ENCODE measurements at places on chromosomes 4 and X.

- no peak for DNase-seq
These were observed 978.3 kb upstream of the GRID2 start for GRCh38 chr4:91325495-91325894.

- DNase-seq, result no peak
These were observed 118.7 kb downstream of the KLHL8 start for GRCh38 chr4:87101543-87102199.

GRCh38 chr4:37864786-37865185 is 26.1 kb upstream of the TBC1D1 start:
- no peak for DNase-seq

DNA sequence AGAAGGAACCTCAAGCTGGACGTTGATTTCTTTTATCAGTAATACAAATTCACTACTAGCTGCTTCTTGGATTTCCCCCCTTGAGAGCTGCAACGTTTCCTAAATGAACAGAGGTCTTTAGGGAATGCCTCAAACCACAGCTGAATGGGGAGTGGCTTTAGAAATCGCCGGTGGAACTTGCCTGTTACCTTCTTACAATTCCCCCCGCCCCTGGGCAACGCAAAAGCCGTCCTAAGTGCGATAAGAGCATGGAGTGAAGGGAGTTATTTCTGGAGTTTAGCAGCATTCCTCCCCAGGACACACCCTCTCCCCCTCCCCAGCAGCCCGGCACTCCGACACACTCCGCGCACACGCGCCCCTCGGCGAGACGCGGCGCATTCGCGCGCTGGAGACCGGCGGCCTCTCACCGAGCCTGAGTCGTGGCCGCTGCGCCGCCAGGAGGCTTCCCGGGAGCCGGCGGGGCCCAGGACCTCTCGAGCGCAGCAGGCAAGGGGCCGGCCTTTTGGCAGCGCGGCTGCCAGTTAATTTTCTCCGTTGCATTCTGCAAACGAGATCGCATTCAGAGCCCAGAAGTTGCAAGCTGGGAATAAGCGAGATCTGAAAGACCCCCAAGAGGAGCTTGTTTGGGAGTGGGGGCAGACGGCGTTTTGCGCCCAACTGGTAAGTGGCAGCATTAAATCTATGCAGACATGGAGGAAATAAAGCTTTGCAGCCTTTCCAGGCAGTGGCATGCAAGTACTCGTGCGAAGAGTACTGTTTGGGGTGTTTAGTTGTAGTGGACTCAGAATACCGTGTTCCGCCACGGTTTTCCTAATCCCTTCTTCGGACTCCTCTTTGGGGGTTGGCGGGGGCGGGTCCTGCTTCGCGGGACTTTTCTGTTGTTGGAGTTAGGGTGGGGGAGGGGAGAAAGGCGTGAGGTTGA is 134.7 kb downstream of the PALLD start:
- no peak for DNase-seq

GRCh38 chr4:7077371-7077770 is 9.5 kb upstream of the GRPEL1 start:
- DNase-seq, result no peak

DNA sequence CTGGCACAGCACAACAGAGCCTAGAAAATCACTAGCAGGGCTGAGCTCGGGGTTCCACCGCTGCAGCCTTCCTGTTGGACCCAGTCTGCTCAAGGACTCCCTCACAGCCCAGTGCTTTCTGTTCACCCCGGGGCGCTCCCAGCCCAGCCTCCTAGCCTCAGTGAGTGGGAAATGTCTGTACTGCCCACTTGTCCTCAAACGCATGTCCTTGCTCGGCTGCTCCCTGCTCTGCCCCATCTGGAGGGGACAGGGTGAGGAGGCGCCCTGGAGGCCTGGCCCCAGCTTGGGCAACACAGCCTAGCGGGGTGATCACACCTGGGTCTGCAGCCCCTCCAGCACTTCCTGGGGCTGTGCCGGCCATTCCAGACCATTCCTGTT is 11.9 kb upstream of the CCNQ start:
- DNase-seq, result no peak

DNA sequence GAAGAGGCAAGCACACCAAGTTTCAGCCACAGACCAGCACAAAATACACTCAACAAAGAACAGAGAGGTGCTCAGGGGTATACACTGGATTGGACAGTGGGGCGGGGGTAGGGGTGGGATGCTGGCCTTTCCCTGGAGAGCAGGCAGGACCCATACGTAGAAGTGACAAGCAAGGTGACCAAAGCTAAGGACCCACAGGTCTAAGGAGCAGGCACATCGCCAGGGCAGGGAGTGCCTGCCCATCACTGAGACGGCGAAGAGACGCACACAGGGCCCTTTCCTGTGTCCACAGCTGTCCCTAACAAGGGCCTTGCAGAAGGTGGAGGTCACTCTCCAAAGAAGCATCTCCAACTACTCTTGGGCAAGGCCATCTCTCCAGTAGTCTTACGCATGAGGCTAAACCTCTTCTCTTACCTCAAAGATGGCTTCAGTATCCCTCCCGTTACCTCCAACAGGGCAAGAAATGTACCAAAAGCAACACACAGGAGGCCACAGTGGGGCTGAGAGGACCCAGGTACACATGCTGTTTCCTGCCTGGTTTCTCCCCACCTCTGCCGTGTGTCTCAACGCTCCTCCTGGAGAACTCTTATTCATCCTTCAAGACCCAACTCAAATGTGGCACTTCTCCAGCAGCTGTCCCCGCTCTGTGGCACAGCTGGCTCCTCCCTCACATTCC is 6.5 kb downstream of the WDR1 start:
- no peak for DNase-seq

DNA sequence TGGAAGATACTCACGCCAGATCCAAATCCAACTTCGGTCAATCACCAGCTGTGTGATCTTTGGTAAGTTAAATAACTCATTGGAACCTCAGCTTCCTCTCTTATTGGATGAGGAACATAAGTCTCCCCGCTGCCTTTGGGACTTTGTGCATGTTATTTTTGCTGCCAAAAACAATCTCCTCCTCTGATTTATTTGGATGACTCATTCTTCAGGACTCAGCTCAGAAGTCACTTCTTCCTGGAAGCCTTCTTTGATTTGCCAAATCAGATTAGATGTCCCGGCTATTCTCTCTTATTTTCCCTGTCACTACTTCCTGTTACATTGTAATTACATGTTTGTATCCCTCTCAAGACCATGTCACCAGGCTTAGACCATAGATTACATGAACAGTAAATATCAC is 138.0 kb upstream of the BOD1L1 start:
- no peak for DNase-seq

DNA sequence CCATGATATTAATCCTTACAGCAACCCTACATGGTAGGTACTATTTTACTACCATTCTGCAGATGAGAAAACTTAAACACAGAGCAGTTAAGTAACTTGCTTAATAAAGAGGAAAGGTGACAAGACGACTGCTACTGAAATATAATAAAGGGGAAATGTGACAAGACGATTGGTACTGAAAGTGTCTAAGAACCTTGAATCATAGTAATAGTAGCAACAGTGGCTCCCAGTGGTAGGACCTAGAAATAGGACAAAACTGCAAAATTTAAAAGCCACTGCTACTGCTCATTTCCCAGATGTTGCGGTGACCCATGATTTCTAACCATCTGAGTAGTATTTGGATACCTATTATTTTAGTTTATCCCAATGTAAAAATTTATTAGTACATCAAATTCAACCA is 89.5 kb downstream of the TASL start:
- DNase-seq, result no peak

- DNase-seq, result no peak
These were observed 7.9 kb upstream of the NALF2 start for GRCh38 chrX:69496183-69496582.

GRCh38 chr4:110196871-110197528 is 1.4 kb downstream of the ELOVL6 start:
- DNase-seq, result peak; percentile 30

All from stimulated activated CD8-positive, alpha-beta memory T cell treated with anti-CD3 and anti-CD28 coated beads, Interleukin-2, amount 100 ng/mL, for 48 hours (primary cell).